ENCODE measurements at places on chromosomes 5 and 9.

DNA sequence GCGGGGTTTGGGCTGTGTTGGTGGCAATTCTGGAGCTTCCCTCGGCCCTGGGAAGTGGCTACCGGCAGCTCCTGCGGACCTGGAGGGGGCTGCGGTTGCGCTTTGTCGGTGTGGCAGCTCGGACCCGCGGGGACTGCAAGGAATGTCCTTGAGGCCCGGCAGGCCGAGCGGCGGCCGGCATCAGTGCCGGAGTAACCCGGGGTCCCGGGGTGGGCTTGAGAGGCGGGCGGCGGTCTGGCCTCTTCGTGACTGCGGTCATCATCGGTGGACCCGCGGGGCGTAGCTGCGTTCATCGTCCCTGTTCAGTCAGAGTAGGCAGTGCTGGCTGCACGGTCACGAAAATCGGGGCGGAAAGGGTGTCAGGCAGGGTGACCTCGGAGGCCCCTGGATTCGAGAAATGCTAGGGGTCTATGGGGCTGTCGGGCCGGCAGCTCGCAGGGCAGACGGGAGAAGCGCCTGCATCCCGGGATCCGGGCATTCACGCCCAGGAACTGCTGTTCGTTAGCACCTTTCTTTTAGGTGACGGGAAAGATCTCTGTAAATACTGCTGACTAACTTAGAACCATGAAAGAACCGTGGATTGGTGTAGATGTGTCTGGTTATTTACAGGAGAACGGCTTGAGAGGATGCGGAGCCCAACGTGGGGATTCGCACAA lies 474 bp downstream of the HMGCR start:
- DNase-seq, result no peak

GRCh38 chr5:55230086-55230629 lies 3.0 kb upstream of the MCIDAS start:
- DNase-seq, result no peak

- DNase-seq, result no peak
Measured at GRCh38 chr5:43036409-43036808, 3.7 kb downstream of the ANXA2R start.

GRCh38 chr5:40557501-40557900 lies 122.2 kb upstream of the PTGER4 start:
- DNase-seq, result peak; percentile 24

DNA sequence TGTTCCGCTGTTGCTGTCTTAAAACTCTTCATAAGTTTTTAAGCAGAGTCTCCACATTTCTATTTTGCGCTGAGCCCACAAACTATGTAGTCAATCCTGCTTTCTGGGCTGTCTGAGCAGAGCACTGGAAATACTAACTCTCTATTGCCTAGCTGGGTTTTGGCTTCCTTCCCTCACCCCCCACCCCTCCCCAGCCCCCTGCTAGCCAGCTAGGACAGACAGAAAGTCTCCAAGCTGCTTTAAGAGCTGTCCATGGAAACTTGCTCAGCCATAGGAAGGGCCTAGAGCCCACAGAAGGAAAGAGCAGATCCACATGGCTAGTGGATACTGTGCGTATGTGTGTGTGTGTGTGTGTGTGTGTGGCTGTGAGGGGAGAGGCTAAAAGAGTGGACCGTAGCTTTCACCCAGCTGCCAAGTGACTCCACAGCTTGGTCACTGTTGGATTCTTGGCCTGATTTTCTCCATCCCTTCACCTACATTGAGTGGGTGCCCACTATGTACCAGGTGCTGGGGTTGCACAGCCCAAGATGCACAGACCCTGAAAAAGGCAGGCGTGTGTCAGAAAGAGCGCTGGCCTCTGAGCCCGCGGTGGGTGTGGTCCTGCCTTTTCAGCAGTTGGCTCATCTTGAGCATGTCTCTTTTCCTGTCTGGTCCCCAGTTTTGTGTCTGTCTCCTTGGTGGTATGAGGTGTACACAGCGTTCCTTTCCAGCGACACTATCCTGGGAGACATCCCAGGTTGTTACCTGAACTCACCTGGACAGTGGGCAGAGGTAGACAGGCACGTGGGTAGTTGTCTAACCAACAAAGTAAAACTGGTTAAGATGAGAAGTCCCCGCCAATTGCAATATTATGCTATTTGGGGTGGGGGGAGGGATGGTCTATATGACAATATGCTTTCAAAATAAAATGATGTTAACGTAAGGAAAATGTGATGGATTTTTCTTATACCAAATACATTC lies 5.4 kb upstream of the NKX2-5 start:
- no peak for DNase-seq

- no peak for DNase-seq
Measured at GRCh38 chr5:113133211-113133975, 156.8 kb downstream of the DCP2 start.

DNA sequence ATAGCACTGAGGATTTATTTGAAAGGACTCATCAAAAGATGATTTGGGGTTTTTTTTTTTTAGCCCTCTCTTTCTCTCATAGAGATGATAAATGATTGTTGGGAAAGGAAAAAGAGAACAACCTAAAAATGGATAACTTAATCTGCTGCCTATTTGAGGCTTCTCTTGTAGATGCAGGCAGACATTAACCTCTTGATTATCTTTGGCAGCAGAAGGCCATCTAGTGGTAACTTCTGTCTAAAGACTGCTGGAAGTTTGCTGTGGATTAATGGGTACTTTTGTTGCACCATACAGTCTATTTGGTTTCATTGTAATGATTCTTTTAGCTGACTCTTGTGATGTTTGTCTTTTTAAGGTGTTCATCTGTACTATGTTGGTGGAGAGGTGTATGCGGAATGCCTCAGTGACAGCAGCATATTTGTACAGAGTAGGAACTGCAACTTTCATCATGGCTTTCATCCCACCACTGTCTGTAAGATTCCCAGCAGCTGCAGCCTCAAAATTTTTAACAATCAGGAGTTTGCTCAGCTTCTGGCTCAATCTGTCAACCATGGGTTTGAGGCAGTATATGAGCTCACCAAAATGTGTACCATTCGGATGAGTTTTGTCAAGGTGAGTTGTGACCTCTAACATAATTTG lies 18.8 kb downstream of the SMIM32 start:
- peak; percentile 75 for DNase-seq

DNA sequence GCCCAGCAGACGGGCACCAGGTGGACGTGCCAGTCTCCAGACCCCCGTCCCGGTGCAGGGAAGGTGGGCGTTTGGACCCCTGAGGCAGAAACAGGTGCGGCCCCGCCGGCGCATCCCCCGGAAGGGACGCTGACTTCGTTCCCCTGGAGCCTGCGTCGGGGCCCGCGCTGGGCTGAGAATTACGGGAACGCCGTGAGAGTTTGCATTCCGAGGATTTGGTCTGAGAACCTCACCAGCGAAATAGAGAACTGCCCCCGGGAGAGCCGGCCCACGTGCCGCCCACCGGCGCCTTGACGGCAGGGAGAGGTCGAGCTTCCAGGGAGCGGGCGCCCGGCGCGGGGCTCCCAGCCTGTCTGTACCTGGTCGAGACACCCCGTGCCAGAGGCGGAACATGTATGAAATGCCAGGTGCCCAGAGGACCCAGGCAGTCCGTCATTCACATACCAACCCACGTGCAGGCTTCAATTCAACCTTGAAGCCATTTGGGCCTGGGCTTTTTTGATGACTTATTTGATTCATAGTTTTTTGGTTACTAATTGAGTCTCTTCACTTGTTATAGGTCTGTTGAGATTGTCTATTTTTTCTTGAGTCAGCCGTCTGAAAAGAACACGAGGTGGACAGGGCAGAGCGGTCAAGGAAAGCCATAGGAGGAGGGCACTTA lies 877 bp upstream of the CAMSAP1 start:
- DNase-seq, result no peak
